ENCODE measurements at places on chromosomes 7 and 10.

GRCh38 chr7:103524042-103524907 is 78.3 kb upstream of the SLC26A5 start:
- peak; percentile 11 for DNase-seq

- no peak for DNase-seq
These were observed 718.9 kb downstream of the LRMDA start for GRCh38 chr10:76150139-76150875.

DNA sequence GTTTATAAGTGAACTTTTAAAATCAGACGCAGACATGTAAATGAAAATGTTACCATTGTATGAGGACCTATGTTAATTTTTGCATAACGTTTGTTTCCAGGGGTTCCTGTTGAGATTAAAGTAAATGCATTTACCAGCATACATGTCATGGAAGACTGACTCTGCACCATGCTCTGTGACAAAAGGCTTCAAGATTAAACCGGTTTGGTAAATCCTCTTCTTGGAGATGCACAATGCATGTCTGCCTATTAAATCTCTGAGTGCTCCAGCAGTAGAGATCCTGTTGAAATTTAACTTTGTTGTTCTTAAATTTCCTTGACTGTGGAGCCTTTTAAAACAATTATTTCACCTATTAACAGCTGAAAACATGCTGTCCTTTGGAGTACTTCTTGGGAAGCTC is 36.5 kb upstream of the JAZF1 start:
- DNase-seq: no peak

GRCh38 chr10:114375047-114375446 is 29.3 kb downstream of the AFAP1L2 start:
- no peak for DNase-seq

GRCh38 chr7:382043-382400 is 92.1 kb downstream of the FOXL3 start:
- DNase-seq: no peak

DNA sequence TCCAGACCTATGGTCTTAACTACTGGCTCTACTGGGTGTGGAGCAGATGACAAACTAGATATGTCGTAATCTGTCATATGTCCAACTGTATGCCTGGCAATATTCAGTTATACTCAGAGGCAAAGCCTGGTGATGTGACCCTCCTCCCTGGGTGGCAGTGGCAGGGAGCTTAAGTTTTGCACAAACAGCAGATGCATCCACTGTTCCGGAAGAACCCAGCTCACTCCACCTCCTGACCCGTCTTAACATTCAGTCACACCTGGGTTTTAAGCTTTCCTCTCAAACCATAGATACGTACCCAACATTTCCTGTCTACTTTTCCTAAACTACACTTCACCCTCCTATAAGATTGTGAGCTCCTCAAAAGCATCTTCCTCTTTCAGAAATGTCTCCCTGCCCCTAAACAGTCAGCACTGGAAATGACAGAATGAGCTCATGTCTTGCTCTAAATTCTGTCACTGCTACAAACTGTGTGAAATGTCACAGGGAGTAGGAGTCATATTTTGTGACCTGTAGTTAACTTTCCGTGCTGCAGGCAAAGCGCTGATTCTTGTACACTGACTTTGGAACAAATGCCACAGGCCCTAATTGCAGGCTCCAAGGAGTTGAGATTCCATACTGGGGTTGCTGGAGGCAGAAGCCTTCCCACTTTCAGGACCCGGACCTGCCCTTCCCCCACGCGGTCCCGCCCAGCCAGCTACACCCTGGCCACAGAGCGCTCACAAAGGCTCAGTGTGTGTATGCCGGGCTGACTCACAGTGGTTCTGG is 23.9 kb downstream of the SCD start:
- peak; percentile 46 for DNase-seq

All from non-pigmented ciliary epithelial cell (primary cell).